ENCODE measurements at places on chromosomes 5 and 9.

GRCh38 chr9:126342621-126343031 is 16.0 kb downstream of the MVB12B start:
- DNase-seq: no peak

DNA sequence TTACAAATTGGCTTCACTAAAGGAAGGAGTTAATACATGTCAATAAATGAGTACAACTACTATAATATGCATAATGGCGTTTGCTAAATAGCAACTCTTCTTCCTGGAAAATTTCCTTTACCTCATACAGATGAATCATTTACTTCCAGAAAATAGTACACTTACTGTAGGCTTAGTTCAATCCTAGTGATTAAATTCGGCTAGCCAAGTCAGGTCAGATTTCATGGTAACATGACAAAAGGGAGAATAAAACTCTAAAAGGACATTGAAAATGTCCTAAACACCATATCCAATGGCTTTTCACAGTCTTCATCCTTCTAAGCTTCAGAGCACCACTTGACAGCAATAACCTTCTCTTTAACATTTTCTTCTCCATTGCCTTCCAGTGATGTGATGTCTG is 42.1 kb upstream of the ZFAND5 start:
- no peak for DNase-seq

- no peak for DNase-seq
Measured at GRCh38 chr5:54804086-54804485, 181.3 kb downstream of the ESM1 start.

- DNase-seq: no peak
Measured at GRCh38 chr9:35907711-35908503, 1.4 kb upstream of the SPAAR start.

- no peak for DNase-seq
Measured at GRCh38 chr9:92723299-92723625, 41.4 kb downstream of the BICD2 start.

GRCh38 chr9:16624744-16625117 is 245.7 kb downstream of the BNC2 start:
- no peak for DNase-seq

GRCh38 chr5:109005297-109006009 is 257.8 kb downstream of the FER start:
- no peak for DNase-seq

- no peak for DNase-seq
Measured at GRCh38 chr5:104361932-104362331, 799.3 kb upstream of the NUDT12 start.

DNA sequence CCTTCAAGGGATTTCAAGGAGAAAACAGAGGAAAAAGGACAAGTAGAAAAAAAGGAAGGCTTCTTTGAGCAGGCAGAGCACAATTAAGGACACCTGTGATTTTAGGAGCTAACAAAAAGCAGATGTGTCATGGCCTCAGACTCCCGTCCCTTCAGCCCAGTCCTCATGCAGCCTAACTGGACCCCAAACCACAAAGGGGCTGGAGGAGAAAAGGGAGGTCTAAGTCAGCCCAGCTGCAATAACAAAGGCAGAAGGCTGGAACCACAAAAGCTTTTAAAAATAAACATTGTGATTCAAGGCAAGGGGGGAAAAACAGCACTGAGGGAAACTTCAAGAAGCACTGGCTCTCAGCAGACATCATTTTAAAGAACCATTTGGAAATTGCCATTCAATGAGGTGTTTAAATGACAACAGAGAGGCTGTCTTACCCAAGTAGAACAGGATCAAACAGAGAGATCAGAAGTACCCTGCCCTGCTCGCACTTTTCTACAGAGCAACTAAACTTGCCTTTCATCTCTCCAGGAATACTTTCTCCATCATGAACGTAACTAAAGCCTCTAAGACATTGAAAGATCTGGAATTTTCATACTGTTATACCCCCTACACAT is 89.3 kb downstream of the SEMA5A start:
- no peak for DNase-seq

DNA sequence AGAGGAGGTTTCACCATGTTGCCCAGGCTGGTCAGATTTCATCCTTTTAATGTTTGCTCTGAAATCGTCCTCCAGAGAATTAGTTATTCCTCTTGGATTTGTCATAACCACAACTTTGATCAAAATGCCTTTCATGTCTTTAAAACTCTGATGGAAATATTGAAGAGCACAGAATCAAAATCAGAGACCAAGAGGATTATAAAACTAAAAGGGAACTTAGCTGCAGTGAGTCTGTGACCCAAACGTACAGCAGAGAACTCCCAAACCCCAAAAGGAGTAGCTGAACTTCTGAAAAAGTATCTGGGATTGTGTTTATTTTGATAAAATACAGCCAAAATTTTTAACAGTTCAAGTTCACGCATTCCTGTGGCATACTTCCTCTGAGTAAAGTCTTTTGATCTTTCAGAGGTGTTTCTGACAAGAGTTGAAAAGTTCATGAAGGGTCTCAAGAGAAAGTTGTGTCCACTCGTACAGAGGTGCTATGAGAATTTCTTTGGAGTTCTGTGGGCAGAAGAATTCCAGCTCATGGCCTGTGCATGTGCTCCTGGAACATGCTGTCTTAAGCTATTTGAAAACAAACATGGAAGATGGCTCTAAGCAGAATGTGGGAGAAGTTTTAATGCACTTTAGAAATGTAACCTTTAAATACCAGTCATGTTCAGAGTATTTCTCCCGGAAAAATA is 124.0 kb downstream of the ESM1 start:
- no peak for DNase-seq

- DNase-seq: no peak
Measured at GRCh38 chr5:131966551-131966950, 21.1 kb upstream of the MEIKIN start.

DNA sequence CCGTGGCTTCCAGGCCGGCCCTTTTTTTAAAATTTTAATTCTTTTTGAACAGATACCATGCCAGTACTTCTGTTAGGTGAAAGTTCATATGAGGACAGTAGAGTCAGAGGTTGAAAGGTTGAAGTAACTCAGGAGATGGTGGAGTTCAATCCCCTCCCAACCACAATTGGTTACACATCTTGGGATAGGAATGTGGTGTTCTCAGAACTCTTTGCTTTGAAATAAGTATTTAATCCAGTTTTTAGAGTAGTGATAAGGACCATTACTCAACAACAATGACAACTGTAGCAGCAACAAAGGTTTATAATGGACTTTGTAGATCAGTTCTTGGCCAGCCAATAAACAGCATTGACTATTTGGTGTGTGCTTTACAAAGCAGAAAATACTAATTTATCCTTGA is 116.0 kb downstream of the ARHGAP26 start:
- no peak for DNase-seq

GRCh38 chr5:124575725-124576124 is 170.7 kb downstream of the ZNF608 start:
- no peak for DNase-seq

GRCh38 chr5:94776167-94776566 is 157.7 kb downstream of the SLF1 start:
- no peak for DNase-seq

DNA sequence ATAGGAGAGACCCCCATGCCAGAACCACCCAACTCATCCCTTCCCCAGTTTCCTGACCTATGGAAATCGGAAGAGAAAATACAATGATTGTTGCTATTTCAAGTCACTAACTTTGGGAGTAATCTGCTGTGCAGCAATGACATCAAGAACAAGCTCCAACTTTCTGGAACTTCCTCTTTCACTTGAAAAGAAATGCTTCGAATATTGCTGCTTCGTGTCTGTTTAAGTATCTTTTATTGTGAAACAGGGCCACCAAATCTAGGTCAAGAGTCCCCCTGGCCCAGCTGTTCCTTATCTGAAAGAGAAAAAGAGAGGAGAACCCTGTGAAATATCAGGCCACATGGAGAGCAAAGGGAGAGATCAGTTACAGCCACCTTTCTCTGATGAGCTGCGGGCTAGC is 59.4 kb upstream of the DNAH5 start:
- no peak for DNase-seq

DNA sequence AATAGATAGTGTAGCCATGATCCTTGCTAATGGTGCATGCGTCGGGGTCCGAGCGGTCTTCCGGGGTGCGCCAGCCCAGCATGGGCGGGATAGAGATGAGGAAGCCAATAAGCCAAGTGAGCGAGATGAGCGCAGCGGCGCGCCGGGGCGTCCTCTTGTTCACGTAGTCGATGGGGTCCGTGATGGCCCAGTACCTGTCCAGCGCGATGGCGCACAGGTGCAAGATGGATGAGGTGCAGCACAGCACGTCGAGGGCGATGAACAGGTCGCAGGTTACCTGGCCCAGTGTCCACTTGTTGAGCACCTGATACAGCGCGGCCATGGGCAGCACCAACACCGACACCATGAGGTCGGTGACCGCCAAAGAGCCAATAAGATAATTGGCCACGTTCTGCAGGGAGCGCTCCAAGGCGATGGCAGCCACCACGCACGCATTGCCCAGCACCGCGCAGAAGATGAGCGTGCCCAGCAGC is 1.1 kb downstream of the HTR1A start:
- no peak for DNase-seq

GRCh38 chr9:41229408-41230401 is 40.6 kb upstream of the ZNG1F start:
- DNase-seq: no peak

- DNase-seq: no peak
Measured at GRCh38 chr5:158947846-158948245, 151.9 kb downstream of the EBF1 start.

GRCh38 chr5:30401479-30402058 is 791.9 kb upstream of the CDH6 start:
- DNase-seq: no peak

- DNase-seq: no peak
Measured at GRCh38 chr9:128393145-128393775, 22.1 kb downstream of the URM1 start.

GRCh38 chr9:3698531-3698930 is 172.7 kb upstream of the RFX3 start:
- DNase-seq: no peak

DNA sequence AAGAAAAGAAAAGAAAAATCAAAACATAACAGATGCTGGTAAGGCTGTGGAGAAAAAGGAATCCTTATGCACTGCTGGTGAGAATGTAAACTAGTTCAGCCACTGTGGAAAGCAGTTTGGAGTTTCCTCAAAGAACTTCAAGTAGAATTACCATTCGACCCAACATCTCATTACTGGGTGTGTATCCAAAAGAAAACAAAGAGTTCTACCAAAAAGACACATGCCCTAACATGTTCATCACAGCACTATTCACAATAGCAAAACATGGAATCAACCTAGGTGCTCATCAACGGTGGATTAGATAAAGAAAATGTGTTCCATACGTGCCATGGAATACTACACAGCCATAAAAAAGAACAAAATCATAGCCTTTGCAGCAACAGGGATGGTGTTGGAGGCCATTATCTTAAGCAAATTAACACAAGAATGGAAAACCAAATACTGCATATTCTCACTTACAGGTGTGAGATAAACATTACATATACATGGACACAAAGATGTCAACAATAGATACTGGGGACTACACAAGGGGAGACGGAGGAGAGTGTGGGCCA is 63.4 kb downstream of the PDE6A start:
- no peak for DNase-seq

- no peak for DNase-seq
Measured at GRCh38 chr5:151627650-151628049, 36.5 kb upstream of the FAT2 start.

GRCh38 chr9:129815278-129815677 is 8.7 kb downstream of the TOR1A start:
- DNase-seq: no peak

All from stimulated activated CD4-positive, alpha-beta T cell treated with anti-CD3 and anti-CD28 coated beads, Interleukin-4, amount 100 ng/mL, for 1 hour (primary cell).